ENCODE measurements at places on chromosomes 2 and 18. TPM values are rescaled to one million over a fixed set of nuclear protein-coding genes. Genes with fewer than 3 reads are reported as not detected.

GRCh38 chr2:12090590-12090989, 344.2 kb downstream of the LPIN1 start:
- DNase-seq, result no peak

LHCGR gene
- 0.29 TPM for polyA plus RNA-seq

DNA sequence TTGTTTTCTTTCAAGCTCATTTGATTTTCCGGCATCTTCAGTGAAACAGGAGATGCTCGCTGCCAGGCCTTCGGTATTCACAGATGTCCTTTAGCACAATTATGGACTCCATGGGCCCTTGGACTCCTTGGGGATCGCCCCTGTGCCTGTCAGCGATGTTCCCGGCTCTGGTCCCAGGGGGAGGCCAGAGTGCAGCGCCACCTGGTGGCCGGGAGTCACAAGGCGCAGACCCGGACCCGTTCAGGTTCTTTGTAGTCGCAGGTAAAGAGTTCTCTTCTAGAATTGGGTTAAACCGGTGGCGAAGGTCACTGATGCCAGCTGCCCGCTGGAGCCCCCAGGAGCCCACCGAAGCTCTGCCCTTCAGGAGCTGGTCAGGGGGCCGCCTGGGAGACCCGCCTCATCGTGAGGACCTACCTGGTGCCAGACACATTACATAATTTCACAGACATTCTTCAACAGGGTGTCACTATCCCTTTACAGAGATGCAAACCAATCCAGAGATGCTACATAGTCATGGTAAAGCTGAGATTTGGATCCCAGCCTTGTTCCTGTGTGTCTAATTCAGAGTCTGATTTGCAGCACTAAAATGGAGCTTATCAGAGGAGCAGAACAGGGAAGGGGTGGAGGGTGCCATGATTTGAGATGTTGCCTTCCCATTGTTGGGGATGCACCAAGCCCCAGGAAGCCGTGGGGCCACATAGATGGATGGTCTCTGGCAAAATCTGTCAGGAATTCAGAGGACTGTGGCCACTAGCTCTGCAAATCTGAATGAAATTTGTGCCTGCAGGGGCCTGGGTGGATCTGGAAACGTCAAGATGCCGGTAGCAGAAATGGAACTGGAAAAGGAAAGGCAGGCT, 6.0 kb upstream of the INPP5D start:
- no peak for DNase-seq

DNA sequence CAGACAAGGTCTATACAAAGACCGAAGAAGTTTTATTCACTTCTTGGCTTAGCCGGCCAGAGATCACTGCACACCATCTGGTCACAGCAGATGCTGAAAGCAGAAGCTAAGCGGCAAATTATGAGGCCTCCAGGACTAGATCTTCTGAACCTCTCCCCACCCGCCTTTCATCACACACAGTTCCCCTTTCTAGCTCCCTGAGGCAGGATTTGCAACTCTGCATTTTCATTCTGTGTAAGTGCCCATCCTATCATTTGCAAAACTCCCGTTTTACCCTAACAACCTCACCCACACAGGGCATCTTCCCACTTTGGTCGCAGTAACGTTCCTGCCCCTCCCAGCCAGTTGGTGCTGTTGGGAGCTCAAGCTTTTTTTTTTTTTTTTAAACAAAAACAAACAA, 3.1 kb upstream of the MOB1A start:
- DNase-seq, result no peak

- DNase-seq, result no peak
These were observed 233.9 kb upstream of the SP5 start for GRCh38 chr2:170481201-170481600.

DNA sequence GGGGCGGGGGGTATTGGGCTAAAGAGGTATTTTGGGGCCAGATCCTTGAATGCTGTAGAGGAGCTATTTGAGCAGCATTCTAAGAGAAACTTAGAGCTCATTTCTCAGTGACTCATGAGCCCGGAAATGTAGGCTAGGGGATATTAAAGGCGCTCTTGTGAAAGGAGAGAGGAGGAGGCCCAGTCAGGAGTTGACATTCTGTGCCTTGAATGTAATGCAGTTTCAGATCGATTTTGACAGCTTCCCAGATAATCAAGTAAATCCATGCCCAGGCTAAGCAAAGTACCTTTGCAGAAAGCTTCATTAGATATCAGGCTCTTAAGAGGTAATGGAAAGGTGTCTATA, 1.5 kb downstream of the CAB39 start:
- DNase-seq, result no peak

GRCh38 chr2:86433137-86433536, 8.0 kb upstream of the KDM3A start:
- no peak for DNase-seq

AOX1 gene
- polyA plus RNA-seq, result 1.7 TPM

DNA sequence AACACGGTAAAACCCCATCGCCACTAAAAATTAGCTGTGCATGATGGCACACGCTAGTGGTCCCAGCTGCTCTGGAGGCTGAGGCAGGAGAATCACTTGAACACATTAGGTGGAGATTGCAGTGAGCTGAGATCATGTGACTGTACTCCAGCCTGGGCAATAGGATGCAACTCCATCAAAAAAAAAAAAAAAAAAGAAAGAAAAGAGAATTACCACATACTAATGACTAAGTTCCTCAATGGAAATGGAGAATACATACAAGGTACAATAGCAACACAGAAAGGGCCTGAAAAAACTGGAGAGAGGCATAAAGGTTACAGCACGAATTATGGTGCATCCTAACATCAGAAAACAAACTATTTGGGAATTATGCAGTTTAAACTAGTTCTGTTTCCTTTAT, 81.3 kb downstream of the CDH2 start:
- no peak for DNase-seq

GRCh38 chr2:45820048-45820447, 168.6 kb downstream of the PRKCE start:
- DNase-seq, result no peak

IRS1 gene
- 13.0 TPM for polyA plus RNA-seq

- no peak for DNase-seq
These were observed 142.0 kb upstream of the UNC80 start for GRCh38 chr2:209629597-209629996.

CPS1 gene
- 5.7 TPM for polyA plus RNA-seq

GRCh38 chr2:207008105-207008990, 69.0 kb downstream of the CPO start:
- no peak for DNase-seq

GRCh38 chr2:101630224-101630949, 67.1 kb upstream of the MAP4K4 start:
- DNase-seq, result no peak

GRCh38 chr2:207139552-207139951, 26.2 kb downstream of the KLF7 start:
- no peak for DNase-seq

DNA sequence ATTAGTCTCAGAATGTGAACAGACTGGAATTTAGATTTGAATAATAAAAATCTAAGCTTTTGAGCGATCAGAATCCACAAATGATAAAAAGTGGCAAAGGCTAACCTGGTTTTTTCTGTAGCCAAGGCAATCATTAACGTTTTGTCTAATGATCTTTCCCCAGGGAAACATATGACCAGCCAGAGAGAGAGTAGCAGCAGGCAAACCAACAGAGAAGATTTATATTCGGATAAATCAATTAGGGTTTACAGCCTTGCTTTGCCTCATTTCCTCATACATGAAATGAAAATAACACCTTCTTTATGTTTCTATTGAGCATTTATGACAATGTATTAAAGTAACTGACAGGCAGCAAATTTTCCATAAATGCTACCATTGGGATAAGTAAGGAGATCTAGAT, 14.5 kb downstream of the TIA1 start:
- DNase-seq, result no peak

RAX gene
- polyA plus RNA-seq, result not detected

GRCh38 chr2:101264360-101264939, 11.8 kb downstream of the CNOT11 start:
- no peak for DNase-seq

ATP6V1B1 gene
- polyA plus RNA-seq, result 95.4 TPM
